ENCODE measurements at places on chromosomes 1 and 21.

DNA sequence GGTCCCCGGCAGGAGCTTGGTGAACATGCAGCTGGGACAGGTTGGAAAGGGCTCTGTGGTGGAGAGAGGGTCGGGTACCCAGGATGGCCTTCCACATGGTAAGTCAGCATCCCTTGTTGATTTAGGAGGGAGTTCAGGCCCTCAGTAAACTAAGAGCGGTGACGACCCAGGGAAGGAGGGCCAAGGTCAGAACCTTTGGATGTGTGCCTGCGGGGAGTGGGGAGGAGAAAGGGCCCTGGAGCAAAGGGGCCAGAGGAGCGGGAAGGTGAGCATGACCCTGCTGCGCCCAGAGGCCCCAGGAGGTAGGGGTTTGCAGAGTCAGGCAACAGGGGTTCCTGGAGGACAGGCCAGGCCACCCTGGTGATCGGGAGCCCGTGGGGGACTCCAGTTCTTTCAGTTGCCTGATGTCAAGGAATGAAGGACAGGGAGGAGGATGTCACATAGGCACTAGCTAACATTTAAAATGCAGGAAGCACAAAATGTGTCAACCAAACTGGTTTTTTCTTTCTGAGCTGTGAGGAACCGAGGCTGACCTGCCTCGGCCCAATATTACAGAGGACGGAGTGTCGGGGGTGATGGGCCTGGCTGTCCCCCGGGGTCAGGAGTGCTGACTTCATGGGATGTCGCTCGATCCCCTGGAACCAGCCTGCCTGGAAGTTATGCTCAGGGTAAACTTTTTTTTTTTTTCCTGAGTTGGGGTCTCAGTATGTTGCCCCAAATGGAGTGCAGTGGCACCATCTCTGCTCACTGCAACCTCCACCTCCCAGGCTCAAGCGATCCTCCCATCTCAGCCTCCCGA lies 117.4 kb upstream of the SLC45A1 start:
- no peak for DNase-seq

GRCh38 chr1:200342511-200343311 lies 67.1 kb downstream of the ZNF281 start:
- DNase-seq = no peak

DNA sequence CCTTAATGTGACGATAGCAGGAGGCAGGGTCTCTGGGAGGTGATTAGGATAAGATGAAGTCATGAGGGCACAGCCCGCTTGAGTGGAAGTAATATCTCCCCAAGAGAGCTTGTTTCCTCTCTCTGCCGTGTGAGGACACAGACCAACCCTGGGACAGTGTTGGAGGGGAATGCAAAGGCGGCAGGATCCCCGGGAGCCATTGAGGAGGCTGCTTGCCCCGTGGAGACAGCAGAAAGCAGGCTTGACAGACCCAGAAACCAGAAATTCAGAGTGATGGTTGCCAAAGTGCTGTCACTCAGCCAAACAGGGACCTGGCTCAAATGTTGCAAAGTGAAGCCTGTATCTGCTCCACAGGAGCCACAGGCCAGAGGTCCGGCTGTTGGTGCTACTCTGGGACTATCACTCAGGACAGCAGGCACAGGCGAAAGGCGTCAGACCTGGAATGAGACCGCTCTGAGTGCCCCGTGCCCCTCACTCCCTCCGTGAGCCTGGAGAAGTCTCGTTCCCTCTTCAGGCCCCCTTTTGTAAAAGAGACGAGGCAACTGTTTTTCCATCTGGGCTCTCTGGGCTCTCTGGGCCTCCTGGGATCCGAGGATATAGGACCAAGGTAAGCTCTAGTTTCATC lies 96.6 kb upstream of the VANGL1 start:
- DNase-seq = no peak

DNA sequence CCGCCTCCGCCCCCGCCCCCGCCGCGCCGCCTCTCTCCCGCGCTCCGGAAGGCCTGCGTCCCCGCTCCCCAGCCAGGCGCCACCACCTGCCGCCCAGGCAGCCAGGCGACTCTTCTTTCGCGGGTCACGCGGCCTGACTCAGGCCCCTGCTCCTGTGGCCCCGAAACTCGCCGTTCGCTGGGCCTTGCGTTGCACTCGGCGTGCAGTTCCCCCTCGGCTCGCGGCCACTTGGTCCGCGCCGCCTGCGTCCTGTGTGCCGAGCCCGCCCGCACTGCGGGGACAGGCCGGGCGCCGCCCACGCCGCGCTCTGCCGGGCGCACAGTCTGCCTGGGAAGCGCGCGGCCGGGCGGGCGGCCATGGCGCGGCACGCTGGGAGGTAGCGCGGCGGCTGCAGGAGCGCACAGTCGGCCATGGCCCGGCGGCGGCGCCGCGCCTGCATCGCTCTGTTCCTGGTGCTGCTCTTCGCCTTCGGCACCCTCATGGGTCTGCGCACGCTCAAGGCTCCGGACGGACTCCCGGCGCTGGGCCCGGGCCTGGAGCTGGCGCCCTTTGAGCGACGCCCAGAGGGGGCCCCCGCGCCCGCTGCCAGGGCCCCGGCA lies at the start of gene MANEAL:
Gene MANEAL, plus strand, starts transcription at position 75 of the 599 bp plus-strand sequence. Its CDS starts 336 bp downstream, at position 411.
- DNase-seq = peak; percentile 24

GRCh38 chr1:244326757-244327156 lies 125.0 kb downstream of the ADSS2 start:
- no peak for DNase-seq

DNA sequence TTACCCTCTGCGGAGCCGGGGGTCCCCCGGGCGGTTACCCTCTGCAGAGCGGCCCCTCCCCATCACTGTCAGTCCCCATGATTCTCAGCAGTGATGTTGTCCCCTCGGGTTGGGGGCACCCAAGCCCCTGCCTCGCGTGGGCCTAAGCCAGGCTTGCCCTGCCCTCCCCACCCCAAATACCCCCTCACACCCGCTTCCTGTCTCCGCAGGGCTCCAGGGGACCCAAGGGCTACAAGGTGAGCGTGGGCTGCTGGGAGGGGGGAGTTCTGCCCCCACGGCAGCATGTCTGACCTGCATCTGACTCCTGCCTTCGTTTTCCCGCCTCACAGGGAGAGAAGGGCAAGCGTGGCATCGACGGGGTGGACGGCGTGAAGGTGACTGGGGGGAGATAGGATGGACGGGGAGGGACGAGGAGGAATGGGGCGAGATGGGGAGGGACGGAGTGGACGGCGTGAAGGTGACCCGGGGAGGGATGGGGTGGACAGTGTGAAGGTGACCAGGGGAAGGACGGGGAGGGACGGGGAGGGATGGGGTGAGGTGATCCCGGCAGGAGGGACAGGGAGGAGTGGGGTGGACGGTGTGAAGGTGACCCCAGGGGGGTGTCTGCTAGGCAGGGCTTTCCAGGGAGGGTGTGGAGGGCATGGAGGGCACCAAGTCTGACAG lies 8.6 kb downstream of the COL6A1 start:
- no peak for DNase-seq
